ENCODE measurements at places on chromosomes 13 and 19. TPM values are rescaled to one million over a fixed set of nuclear protein-coding genes. Genes with fewer than 3 reads are reported as not detected.
A peak's percentile ranks its signal among the peaks of the same experiment; 100 is the strongest.

GRCh38 chr13:39961036-39961435 is 305.6 kb downstream of the COG6 start:
- DNase-seq, result no peak
- no peaks in the 10 kb centered on the region for H3K4me1 ChIP-seq
- H3K27ac ChIP-seq, result no peak overlapping the region
- H3K36me3 ChIP-seq, result no peaks in the 10 kb centered on the region
- no peaks in the 10 kb centered on the region for H3K27me3 ChIP-seq
- H3K4me3 ChIP-seq, result no peak overlapping the region

DNA sequence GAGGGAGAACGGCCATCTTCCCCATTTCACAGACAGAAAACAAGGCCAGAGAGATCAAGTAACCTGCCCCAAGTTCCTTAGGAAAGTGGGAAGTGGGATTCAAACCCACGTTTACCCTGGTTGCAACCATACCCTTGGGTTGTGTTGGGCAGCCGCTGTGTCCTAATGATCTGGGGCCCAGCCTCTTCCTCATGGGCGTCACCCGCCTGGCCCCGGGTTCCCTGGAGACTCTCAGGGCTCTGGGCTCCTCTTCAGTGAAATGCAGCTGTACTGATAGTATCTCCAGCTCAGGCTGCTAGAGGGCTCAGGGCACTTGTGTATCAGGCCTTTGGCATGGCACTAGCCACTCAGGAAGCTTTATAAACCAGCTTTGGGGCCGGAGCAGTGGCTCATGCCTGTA is 9.8 kb downstream of the TMED1 start:
- no peaks in the 10 kb centered on the region for H3K4me1 ChIP-seq
- no peak for DNase-seq
- no peak overlapping the region for H3K27ac ChIP-seq
- H3K36me3 ChIP-seq, result peaks cover 100% of the 10 kb centered on the region

DNA sequence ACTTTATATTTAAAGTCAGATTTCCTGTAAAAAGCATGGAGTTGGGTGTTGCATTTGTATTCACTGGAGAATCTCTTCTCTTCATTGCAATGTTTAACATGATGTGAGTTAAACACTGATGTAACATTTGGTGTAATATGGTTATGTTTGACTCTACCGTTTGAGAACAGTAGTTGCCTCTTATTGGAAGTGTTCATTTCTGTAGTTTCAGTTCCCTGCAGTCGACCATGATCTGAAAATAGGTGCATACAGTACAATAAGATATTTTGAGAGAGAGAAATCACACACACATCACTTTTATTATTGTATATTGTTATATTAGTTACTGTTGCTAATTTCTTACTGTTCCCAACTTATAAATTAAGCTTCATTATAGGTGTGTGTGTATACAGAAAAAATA is 105.2 kb upstream of the SPACA7 start:
- no peak for DNase-seq
- H3K27ac ChIP-seq, result no peak overlapping the region
- H3K27me3 ChIP-seq, result peaks cover 25% of the 10 kb centered on the region
- no peaks in the 10 kb centered on the region for H3K4me1 ChIP-seq
- H3K4me3 ChIP-seq, result no peak overlapping the region

GRCh38 chr13:98687319-98687718 is 65.2 kb downstream of the SLC15A1 start:
- DNase-seq, result no peak
- H3K27me3 ChIP-seq, result peaks cover 4% of the 10 kb centered on the region
- no peaks in the 10 kb centered on the region for H3K36me3 ChIP-seq
- H3K27ac ChIP-seq, result no peak overlapping the region
- no peak overlapping the region for H3K4me3 ChIP-seq

- H3K27me3 ChIP-seq, result no peaks in the 10 kb centered on the region
- no peaks in the 10 kb centered on the region for H3K36me3 ChIP-seq
- H3K4me1 ChIP-seq, result peaks cover 66% of the 10 kb centered on the region
- no peak for DNase-seq
- peak overlapping the region; percentile 18 for H3K27ac ChIP-seq
Observed at GRCh38 chr13:40644838-40645604, 21.4 kb downstream of the FOXO1 start.

DNA sequence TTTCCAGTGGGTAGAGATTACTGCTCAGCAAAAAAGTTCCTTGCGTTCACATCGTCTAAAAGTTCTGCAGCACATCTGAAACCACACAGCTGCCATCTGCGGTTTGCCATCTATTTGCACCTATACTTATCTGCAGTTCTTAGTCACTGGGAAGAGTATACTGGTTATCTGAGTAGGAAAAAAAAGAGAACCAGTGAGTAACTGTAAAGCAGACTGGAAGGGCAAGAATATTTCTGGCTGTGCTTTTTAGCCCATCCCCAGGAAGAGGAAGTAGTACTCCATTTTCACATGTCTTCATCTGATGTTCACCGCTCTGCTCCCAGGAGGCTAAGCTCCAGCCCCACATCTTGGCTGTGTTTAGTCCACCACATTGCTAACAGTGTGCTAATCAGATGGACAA is 35.6 kb downstream of the EFNB2 start:
- H3K4me1 ChIP-seq, result peaks cover 11% of the 10 kb centered on the region
- peaks cover 7% of the 10 kb centered on the region for H3K36me3 ChIP-seq
- no peak for DNase-seq
- no peaks in the 10 kb centered on the region for H3K27me3 ChIP-seq
- no peak overlapping the region for H3K4me3 ChIP-seq

The CEACAM16 gene
- not detected for polyA plus RNA-seq

The RAB20 gene
- 5.4 TPM for polyA plus RNA-seq

The MFSD12 gene
- polyA plus RNA-seq, result 24.3 TPM

The LIM2 gene
- polyA plus RNA-seq, result not detected

The LYL1 gene
- polyA plus RNA-seq, result 11.5 TPM

The RCBTB1 gene
- polyA plus RNA-seq, result 16.8 TPM
